Umbilical cord (tissue), 2 donors: ENCODE measurements at places on chromosomes 7 and 10.
A peak's percentile ranks its signal among the peaks of the same experiment; 100 is the strongest.

- DNase-seq, result peak; percentile 41
Measured at GRCh38 chr10:5812283-5813090, 747 bp downstream of the GDI2 start.

DNA sequence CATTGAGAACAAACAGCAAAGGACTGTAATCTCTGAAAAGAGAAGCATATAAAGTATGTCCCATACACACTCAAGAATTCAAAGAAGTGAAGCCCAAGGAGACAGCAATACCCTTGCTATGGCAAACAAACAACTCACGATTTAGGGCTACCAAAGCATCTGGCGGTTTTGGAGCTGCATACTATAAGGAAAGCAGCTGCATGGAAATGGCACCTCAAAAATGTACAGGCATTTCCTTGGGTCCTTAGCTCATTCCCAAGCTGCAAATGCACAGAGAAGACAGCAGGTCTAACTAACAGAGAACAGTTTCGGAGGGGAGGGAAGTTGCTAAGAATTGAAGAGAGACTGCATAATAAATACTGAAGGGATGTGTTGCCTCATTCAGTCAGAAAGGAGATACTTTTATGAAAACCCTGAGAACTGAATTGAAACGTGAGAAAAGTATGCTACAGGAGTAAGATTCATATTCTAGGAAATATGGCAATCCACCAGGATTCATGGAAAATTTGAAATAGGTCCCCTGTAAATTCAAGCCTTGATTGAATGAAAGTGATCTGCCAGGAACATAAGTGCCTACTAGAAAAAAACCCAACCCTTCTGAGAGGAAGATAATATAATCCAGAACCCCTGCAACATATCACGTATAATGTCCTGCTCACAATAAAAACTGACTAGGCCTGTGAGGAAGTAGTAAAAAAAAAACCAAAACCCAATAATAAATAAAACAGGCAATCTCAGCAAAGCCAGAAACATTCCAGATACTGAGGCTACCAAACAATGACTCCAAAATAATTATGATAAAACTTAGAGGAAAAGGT lies 36.4 kb downstream of the CUBN start:
- DNase-seq, result peak; percentile 83

DNA sequence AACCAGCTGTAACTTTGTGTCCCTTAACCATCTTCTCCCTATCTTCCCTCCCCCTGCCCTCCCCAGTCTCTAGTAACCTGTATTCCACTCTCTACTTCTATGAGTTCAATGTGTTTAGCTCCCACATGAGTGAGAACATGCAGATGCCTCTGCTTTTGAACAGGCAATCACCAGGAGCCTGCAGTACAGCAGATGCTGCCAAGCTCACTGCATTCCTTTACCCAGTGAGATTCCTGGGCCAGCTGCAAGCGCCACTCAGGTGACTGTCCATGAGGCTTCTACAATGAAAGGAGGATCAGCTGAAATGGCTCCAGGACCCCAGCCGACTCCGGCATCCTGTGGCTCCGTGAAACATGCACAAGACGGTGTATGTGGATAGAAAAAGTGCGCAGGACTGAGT lies 15.7 kb downstream of the GRID1 start:
- DNase-seq, result no peak

GRCh38 chr7:154171422-154171821 lies 119.2 kb downstream of the DPP6 start:
- no peak for DNase-seq
